ENCODE measurements at places on chromosomes 7 and 10.

GRCh38 chr10:33242931-33243330 lies 91.5 kb downstream of the NRP1 start:
- DNase-seq: no peak

GRCh38 chr10:87862679-87863052 lies 667 bp downstream of the KLLN start:
- no peak for DNase-seq

DNA sequence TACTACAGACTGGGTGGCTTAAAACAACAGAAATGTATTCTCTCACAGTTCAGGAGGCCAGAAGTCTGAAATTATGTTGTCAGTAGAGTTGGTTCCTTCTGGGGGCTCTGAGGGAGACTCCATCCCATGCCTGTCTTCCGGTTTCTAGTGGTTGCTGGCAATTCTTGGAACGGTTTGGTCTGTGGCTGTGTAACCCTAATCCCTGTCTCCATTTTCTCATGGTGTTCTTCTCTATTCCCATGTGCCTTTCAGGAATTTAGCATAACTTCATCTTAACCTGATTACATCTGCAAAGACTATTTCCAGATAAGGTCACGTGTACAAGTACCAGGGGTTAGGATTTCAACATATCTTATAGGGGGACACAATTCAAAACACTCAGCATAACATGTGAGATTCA lies 73.2 kb downstream of the FAM241B start:
- DNase-seq: no peak

- DNase-seq: no peak
These were observed 995 bp upstream of the CFTR start for GRCh38 chr7:117478836-117479224.

- DNase-seq: no peak
These were observed 381.2 kb upstream of the MGMT start for GRCh38 chr10:129085811-129086210.

DNA sequence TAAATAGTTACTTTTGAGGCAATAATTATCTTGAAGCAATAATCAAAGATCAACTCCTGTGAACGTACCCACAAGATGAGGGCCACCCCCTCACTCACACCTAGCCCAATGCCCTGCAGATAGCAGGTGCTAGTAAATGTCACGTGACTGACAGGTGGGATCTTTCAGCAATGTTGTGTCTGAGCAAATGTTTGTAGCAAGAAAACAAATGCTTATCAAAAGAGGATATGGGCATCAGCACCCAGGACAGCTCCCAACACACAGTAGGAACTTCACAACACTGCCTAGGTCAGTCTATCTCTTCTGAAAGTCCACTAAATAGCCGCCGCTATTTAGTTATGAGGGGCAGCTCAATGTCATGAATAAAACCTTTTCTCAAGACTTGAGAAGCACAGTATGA lies 120.8 kb upstream of the PDLIM1 start:
- DNase-seq: no peak

DNA sequence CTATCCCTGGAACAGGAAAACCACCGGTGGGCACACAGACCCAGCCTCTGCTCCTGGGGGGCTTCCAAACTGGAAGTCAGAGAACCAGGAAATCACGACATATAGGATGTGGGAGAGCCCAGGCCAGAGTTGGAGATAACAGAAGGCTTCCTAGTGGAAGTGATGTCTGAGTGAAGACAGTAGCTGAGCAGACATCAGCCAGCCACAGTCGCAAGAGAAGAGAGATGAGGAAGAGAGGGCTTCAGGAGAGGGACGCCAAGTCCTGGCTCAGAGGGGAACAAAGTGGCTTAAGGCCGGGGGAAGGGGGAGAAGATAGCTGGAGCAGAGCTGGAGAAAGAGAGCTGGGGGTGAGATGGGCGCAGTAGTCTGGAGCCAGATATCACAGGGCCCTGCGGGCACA lies 30.9 kb upstream of the ELN start:
- DNase-seq: no peak

DNA sequence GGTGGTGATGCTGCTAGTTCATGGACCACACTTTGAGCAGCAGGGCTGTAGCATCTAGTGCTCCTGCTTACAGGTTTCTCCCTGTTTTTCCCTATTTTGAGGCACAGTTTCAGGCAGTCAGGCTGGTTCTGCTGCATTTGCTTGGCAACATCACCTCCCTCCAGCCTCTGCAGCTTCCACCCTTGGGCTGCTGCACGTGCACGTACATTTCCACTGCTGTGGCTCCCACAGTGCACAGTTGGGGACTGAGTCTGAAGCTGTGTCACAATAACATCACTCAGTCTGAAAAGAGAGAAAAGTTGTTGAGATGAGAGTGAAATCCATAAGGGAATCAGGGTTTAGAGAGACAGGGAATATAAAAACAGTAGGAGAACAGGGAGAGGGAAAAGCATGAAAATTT lies 230.7 kb upstream of the FZD1 start:
- no peak for DNase-seq

DNA sequence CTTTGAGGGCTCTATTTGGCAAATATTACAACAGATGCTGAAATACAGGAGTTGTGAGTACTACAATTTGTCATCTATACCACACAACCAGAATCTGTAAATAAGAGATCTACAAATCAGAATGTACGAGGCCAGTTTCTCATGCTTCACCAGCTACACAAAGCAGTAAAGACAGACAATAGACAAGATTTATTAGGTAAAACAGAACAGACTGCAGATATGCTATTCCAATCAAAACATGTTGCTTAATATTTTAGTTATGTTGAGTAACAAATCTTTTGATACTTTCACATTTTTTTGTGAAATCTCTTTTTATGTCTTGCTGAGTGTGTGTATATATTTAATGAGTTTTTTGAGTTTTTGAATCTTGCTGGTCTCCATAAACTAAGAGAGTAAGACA lies 109.1 kb downstream of the CHCHD3 start:
- DNase-seq: peak; percentile 39

DNA sequence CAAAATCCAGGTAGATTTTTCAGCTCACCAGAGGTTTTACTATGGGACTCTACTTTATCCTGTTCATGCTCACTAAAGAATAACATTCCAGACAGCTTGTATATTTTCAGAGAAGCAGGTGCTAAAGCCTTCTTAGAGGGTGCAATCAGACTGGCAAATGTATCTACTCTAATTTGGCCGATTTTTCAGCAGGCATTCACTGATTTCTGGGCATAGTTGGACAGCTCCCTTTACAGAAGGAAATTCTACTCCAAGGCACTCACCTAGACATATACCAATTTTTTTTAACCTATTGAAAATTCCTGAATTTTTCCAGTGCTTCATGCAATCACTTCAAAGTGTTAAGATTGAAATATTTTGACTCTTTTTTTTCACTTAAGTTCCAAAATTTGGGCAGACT lies 3.8 kb upstream of the CNTNAP2 start:
- no peak for DNase-seq

- peak; percentile 57 for DNase-seq
These were observed 11.7 kb downstream of the NOBOX start for GRCh38 chr7:144391823-144392255.

- DNase-seq: no peak
These were observed 3.6 kb upstream of the MXI1 start for GRCh38 chr10:110203500-110204455.

GRCh38 chr7:108109221-108109908 lies 20.8 kb downstream of the LAMB4 start:
- no peak for DNase-seq

GRCh38 chr7:65731562-65732035 lies 141.3 kb upstream of the VKORC1L1 start:
- peak; percentile 16 for DNase-seq

DNA sequence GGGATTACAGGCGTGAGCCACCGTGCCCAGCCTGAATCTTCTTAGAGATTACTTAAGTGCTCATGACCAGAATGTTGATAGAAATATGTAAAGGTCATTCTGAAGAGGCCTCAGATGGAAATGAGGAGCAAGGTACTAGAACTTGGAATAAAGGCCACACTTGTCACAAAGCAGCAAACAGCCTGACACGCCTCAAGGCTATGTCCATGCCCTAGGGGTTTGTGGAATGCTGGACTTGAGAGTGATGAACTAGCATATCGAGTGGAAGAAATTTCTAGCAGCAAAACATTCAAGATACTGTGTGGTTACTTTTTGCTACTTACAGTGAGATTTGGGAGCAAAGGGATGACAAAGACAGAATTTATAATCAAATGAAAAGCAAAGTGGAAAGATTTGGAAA lies 39.0 kb downstream of the ZNF438 start:
- DNase-seq: no peak

GRCh38 chr10:70186571-70186970 lies 16.3 kb upstream of the SAR1A start:
- DNase-seq: no peak

DNA sequence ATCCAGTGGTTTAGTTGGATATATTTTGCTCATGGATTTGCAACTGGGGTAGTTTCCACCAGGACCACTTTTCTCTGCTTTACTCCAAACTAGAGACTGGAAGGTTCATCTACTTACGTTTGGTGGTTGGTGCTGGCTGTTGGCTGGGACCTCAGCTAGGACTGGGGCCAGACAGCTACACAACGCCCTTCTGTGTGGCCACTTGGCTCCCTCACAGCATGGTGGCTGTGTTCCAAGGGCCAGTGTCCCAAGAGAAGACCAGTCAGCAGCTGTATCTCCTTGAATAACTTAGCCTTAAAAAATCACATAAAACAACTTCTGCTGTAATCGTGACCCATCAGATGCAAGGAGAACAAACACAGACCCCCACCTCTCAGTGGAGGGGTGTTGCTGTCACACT lies 4.2 kb upstream of the KCNH2 start:
- DNase-seq: no peak

GRCh38 chr7:81852701-81853100 lies 82.9 kb upstream of the HGF start:
- DNase-seq: no peak

DNA sequence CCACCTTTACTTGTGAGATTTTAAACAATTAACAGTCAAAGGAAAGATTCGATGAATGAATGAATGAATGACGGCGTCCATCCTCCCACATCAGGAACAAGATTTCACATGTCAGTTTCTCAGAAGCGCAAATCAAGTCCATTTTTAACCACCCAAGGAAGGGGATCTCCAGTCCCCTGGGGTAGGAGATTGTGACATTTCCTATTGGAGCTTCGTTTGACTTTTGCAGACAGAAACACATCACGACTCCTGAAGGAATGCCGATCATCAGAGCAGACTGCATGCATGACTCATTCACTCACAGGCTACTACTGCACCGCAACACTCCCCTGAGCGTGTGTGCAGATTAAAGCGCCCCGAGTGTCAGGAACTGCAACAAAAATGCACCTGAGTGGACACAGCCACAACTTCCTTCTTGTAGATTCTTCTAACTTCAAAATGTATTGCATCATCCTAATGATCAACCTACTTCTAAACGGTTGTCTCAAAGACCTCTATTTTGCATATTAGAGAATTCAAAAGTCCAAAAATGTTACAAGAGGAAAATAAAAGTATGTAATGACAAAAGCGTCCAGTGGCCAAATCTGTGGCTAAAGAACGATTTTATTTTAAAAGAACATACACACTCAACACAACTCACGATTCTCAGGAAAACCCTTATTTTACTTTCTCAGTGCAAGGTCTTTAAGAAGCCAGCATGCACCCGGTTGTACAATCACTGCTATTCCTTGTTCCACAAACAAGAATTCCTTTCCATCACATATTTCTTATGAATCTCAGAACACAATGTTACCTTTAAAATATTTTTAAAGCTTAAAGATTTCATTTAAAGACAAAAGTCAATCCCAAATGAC lies 172.6 kb downstream of the FAM107B start:
- peak; percentile 83 for DNase-seq

DNA sequence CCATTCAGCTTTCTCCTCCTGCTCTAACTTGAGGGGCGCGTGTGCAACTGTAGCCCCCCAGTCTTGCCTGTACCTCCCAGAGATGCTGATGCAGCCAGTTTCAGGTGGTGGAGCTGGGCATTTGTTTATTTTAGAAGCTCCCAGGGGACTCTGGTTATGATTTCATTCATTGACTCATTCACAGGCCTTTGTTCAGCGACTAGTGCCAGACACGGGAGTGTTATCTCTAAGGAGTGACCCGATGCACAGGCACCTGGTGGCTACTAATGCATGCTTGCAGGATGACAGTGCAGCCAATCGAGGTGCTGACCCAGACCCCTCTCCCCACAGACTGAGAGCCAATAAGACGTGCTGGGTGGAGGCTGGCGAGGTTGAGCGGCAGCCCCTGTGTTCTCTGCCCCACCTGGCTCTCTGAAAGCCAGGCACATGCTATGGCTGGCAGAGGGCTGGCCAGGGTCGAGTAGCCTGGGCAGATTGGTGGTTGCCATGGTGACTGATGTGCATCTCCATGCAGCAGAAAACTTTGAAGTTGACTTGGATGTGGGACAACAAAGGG lies 19.7 kb upstream of the SLC18A2 start:
- peak; percentile 2 for DNase-seq

GRCh38 chr10:113126229-113127201 lies 176.5 kb downstream of the TCF7L2 start:
- DNase-seq: peak; percentile 76

DNA sequence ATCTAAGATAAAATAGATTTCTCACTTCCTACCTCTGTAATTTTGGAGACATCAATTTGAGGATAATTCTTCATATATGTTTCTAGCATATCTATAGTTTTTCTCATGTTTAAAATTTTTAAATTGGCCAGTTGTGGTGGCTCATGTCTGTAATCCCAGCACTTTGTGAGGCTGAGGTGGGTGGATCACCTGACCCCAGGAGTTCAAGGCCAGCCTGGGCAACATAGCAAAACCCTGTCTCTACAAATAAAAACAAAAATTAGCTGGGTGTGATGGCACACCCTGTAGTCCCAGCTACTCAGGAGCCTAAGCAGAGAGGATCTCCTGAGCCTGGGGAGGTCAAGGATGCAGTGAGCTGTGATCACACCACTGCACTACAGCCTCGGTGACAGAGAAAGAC lies 4.9 kb downstream of the ACBD5 start:
- no peak for DNase-seq

DNA sequence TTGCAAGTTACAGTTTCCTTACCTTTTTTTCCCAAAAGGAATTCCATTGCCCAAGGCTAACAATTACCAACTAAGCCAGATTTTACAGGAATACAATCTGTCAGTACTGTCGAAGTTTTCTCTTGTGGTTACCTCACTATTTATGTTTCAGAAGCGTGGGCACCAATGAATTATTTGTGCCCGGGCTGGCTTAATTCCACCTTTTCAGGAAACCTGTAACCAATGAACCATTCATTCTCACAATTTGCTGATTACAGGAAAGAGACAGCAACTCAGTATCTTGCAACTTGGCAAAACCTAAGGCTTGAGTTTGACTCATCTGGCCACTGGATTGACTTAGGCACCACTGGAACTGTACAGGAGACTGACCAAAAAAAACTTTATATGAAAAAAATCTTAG lies 485.6 kb downstream of the INHBA start:
- DNase-seq: no peak
